ENCODE measurements at places on chromosomes 12 and 14. TPM values are rescaled to one million over a fixed set of nuclear protein-coding genes. Genes with fewer than 3 reads are reported as not detected.

Gene VWF
- total RNA-seq: 837 TPM

Gene PRIMA1
- not detected for total RNA-seq

Gene ING4
- total RNA-seq: 25.4 TPM

Gene GARIN6
- total RNA-seq: not detected

Gene GPX2
- not detected for total RNA-seq

Gene LUM
- not detected for total RNA-seq

Gene ISCA2
- 13.9 TPM for total RNA-seq

Gene TAS2R50
- 0.20 TPM for total RNA-seq

Gene ALX1
- total RNA-seq: not detected

All from mammary microvascular endothelial cell (primary cell).